Left kidney (tissue), 8 donors: ENCODE measurements at places on chromosomes 1 and 21. TPM values are rescaled to one million over a fixed set of nuclear protein-coding genes. Genes with fewer than 3 reads are reported as not detected.

S100A3 gene
- 0.25 TPM for polyA plus RNA-seq

CACHD1 gene
- polyA plus RNA-seq = 68.0 TPM

DNA sequence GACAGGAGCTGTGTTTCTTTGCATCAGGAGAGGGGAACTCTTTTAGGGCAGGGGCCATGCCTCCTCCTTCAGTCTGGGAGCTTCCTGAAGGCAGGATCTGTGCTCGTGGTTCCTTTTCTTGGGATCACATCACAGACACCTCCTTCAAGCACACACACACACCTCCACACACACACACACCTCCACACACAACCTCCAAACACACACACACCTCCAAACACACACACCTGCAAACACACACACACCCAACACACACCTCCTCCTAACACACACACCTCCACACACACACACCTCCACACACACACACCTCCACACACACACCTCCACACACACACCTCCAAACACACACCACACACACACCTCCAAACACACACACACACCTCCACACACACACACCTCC is 10.5 kb downstream of the LGR6 start:
- no peak for DNase-seq

- DNase-seq = no peak
These were observed 148.6 kb downstream of the MIS18A start for GRCh38 chr21:32130031-32130891.

DNA sequence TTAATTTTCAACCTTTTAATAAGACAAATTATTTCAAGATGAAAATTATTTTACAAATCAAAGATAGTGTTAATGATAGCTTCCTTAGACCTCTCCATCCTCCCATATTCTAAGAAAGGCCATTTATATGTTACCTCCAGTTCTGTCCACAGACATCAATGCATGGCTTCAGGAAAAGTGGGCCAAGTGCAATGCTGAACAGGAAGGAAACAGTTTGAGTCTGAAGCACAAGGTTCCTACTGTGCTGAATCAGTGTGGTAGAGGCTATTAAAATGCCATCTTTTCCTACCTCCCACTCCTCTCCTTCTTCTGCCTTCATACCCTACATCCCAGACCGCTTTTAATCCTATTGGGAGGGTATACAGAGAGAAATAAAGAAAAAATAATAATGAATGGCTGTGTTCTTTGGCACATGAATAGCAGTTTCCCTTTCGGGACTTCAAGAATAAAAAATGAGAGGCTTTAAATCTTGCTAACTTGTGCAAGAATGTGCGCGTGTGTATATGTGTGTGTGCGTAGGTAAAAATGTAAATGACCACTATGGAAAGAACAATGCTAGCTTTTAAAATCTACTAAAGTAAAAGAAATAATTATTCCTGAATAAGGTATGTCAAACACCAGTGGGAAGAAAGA is 62.6 kb upstream of the C1orf105 start:
- DNase-seq = no peak

- no peak for DNase-seq
These were observed 403.7 kb downstream of the LTN1 start for GRCh38 chr21:28588997-28589396.

CRP gene
- polyA plus RNA-seq = not detected

DNA sequence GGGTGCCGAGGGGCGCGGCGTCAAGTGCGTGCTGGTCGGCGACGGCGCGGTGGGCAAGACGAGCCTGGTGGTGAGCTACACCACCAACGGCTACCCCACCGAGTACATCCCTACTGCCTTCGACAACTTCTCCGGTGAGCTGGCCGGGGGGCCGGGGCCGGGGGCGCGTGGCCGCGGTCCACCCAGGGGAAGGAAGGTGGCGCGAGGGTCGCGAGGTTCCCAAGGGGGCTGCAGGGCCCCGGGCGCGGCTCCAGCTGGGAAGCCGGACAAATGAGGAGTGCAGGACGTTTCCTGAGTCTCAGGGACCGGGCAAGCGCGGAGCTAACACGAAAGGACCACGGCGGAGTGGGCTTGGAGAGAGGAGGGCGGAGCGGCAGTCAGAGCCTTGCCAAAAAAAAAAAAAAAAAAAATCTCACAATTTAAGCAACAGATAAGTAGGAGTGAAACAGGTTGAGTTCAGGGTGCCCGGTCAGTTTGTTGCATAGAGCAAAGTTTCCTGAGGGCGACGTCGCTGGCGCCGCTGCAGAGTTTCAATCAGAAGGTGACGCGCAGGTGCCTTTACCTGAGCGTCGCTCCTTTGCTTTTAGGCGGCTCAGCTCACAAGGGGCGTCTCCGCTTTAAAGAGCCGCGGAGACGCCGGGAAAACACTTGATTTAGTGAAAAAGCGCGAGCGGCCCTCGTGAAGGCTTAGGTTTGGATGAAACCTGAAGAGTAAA is 750 bp downstream of the RHOU start:
- no peak for DNase-seq

DNA sequence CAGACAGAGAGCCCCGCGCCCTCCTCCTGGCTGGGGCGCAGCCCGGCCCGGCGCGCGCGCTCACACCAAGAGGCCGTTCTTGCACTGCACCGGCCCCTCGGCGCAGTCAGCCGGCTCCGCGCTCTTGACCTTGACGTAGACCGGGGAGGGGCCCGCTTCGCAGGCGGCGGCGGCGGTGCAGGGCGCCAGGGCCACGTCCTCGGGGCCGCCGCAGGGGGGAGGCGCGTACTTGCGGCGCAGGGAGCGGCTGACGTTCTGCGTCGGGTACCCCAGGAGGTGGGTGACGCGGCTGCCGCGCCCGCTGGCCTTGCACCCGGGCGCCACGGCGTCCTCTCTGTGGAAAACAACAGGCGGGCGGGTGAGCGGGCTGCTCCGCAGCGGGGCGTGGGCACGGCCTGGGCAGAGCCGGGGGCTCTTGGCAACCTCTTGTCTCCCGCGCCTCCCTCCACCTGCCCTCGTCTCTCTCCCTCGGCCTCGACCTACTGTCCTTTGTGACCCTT is 7.7 kb downstream of the VSIG8 start:
- DNase-seq = peak; percentile 77

GRCh38 chr1:59541161-59541560 is 244.3 kb downstream of the FGGY start:
- DNase-seq = no peak

DNA sequence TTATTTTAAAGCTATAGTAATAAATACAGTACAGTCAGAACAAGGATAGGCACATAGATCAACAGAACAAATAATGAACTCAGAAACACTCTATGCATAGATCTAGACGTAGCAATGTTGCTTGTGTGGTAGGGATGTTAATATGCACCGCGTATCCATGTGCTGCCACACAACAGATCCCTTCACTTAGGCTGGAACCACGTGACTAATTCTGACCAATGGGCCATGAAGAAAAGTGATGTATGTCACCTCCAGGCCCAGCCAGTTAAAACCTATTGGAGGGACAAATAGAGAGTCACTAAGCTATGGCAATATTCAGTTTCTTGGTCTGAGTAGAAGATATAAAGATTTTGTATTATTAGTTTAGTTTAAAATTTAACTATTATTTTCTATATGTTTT is 91.4 kb downstream of the ADAMTS1 start:
- no peak for DNase-seq

KMO gene
- 27.9 TPM for polyA plus RNA-seq

- no peak for DNase-seq
These were observed 49.1 kb upstream of the DMRTB1 start for GRCh38 chr1:53410100-53410541.
